ENCODE measurements at places on chromosomes 5 and 9.

- DNase-seq, result no peak
These were observed 273.9 kb downstream of the NPR3 start for GRCh38 chr5:32984851-32985610.

GRCh38 chr5:3741374-3741770, 145.7 kb downstream of the IRX1 start:
- no peak for DNase-seq

DNA sequence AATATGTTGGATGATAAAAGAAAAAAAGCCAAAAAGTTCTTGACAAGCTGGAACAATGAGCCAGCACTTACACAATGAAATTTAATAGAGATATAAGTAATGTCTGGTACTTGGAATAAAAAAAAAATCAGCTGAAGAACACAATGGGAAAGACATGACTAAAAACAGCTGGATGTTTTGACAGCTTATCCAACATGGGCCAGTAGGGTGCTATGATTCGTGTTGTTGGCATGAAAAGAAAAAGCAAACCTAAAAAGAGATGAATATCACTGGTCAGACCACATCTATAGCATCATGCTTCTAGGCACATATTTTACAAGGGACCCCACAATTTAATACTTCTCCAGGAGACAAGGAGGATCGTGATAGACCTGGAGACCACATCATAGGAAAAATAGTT, 175.3 kb downstream of the ARL15 start:
- no peak for DNase-seq

DNA sequence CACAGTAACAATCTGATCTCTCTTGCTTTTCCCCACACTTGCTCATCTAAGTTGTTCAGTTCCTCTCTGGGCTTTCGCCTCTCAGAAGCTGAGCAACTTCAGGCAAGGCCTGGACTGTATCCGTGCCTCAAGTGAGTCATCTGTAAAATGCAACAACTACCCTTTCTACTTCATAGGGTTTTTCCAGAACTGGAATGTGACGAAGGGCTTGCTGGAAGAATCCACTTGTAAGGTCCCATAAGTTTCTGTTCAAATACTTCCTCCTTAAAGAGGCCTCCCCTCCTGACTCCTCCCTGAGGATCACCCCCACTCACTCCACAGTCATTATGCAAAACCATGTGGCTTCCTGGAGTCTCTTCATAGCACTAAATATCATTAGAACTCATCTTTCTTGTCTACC, 17.5 kb upstream of the INSYN2B start:
- DNase-seq, result no peak

GRCh38 chr5:21419383-21419782, 1431.4 kb upstream of the CDH18 start:
- DNase-seq, result no peak

GRCh38 chr5:601771-602465, 10.2 kb upstream of the CEP72 start:
- DNase-seq, result no peak
